CD4-positive, CD25-positive, alpha-beta regulatory T cell (primary cell): ENCODE measurements at places on chromosomes 16 and 17. TPM values are rescaled to one million over a fixed set of nuclear protein-coding genes. Genes with fewer than 3 reads are reported as not detected.

DNA sequence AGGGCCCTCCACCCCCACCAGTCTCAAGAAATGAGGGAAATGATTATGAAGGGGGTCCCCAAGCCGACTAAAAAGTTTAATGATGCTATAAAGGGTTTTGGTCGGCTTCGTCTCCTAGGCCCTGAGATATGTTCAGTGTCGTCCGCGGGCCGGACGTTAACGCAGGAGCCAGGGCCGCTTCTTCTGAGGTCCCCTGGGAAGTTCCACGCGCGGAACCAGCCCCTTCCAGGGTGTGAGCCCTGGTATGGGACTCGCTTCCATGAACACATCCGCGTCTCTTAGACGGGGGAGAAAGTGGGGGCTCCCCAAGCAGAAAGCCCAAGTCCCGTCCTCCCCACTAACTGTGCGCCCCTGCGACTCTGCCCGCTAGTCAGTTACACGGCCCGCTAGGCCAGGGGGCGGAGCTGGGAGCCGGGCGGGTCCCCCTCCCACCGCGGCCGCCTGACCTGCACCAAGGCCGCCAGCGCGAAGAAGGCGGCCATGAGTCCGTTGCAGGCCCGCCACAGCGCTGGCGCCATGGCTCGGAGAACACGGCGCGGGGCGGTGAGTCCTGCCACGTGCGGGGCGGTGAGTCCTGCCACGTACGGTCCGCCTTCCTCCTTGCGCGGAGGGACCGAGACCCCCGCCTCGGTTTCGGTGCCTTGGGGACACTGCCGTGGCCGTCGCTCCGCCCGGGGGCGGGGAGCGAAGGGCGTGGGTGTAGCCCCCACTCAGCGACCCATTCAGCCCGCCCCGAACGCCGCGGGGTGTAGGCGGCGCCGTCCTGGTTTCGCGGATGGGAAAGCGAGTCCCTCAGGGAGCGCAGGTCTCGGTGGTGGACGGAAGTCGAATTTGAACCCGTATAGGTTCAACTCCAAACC lies at the start of gene TMEM220:
TMEM220 (minus strand) TSS at position 690 of the 860 bp plus-strand sequence; CDS start at position 518, 172 bp downstream.
- DNase-seq = peak; percentile 38

DNA sequence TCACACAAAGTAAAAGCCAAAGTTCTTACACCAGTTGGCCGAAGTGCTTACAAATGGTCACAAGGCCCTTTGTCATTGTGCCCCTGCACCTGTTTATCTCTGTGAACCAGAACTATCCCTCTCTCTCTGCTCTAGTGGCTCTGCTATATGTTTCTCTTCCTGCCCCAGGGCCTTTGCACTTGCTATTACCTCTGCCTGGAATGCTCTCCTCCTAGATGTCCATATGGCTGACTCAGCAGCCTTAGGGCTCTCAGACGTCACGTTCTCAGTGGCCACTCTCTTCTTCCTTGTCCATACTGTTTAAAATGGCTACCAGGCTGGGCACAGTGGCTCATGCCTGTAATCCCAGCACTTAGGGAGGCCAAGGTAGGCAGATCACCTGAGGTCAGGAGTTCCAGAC lies 38.8 kb upstream of the DDX52 start:
- no peak for DNase-seq

GRCh38 chr17:47684535-47685193 lies 9.3 kb upstream of the TBKBP1 start:
- DNase-seq = no peak

- DNase-seq = no peak
Measured at GRCh38 chr17:73667181-73667959, 23.1 kb upstream of the SDK2 start.

- no peak for DNase-seq
Measured at GRCh38 chr17:58232707-58233156, 5.7 kb upstream of the LPO start.

DNA sequence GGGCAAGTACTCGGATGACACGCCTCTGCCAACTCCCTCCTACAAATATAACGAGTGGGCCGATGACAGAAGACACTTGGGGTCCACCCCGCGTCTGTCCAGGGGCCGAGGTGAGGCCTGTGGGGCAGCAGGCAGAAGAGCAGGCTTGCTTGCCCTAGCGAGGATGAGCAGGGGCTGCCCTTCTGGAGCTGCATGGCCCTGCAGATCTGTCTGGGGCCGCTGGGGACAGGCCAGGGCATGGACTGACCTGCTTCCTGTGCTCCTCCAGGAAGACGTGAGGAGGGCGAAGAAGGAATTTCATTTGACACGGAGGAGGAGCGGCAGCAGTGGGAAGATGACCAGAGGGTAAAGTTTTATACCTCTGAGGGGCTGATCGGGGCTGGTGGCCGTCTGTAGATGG lies 5.3 kb downstream of the DHX38 start:
- no peak for DNase-seq

- no peak for DNase-seq
Measured at GRCh38 chr16:20611350-20611902, 35.3 kb upstream of the ACSM2B start.

GRCh38 chr17:65130832-65131231 lies 6.3 kb upstream of the RGS9 start:
- DNase-seq = no peak

- DNase-seq = no peak
Measured at GRCh38 chr17:4587803-4588202, 3.5 kb downstream of the SMTNL2 start.

GRCh38 chr16:30991052-30991451 lies 6.0 kb downstream of the HSD3B7 start:
- no peak for DNase-seq

- DNase-seq = no peak
Measured at GRCh38 chr17:12958786-12959185, 59.0 kb downstream of the ELAC2 start.

DNA sequence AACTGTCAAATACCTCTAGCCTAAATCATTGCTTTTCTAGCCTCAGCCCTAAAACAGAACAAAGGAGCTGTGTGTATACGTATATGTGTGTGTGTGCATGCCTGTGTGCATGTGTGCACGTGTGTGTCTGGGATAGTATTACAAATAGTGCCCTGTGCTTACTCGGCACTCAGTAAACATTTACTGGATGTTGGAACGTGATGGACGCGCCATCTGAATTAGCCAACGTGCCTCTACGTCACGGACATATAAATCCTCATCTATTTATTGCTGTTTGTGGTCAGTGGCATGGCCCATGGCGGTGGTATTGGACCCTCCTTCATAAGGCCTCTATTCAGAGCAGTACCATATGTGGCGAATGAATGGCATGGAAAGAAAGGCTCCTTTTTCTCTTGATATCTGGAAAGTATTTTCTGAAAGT lies 37.5 kb downstream of the WWP2 start:
- no peak for DNase-seq

DNA sequence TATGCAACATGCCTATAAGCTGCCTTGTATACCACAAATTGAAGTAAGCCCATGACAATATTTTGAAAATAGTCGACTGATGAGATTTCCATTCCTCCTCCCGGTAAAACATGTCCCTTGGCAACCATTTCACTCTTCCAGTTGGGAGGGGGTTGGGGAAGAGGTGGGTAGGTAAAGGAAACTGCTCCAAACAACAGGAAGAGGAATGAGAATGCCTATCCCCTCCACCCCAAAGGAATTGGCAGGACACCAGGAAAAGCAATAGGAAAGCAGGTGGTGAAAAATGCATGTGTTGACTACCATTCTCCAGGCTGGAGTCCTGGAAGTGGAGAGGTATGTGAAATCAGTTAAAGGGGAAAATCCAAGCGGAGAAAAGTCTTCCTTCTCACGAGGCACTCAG lies 455.9 kb upstream of the PSMD7 start:
- DNase-seq = no peak

DNA sequence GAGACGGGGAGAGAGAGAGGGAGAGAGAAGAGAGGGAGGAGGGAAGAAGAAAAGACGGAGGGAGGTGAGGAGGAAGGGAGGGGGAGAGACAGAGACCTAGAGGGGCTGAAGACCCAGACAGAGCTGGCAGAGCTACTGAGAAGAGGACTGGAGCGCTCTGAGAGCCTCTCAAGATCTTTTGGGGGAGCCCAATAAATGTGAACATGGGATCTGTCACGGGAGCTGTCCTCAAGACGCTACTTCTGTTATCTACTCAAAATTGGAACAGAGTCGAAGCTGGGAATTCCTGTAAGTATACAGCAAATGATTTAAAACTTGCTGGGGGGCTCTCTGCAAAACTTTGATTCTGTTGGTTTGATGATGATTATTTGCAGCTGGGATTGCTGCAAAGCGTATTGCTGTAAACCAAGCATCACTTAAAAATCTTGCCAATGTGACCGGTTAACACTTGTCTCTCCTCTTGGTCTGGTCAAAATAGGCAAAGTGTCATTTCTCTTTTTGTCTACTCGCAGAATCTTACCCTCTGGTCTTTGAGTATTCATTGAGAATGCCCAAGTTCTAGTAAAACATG lies 344 bp downstream of the CNTNAP4 start:
- DNase-seq = no peak

DNA sequence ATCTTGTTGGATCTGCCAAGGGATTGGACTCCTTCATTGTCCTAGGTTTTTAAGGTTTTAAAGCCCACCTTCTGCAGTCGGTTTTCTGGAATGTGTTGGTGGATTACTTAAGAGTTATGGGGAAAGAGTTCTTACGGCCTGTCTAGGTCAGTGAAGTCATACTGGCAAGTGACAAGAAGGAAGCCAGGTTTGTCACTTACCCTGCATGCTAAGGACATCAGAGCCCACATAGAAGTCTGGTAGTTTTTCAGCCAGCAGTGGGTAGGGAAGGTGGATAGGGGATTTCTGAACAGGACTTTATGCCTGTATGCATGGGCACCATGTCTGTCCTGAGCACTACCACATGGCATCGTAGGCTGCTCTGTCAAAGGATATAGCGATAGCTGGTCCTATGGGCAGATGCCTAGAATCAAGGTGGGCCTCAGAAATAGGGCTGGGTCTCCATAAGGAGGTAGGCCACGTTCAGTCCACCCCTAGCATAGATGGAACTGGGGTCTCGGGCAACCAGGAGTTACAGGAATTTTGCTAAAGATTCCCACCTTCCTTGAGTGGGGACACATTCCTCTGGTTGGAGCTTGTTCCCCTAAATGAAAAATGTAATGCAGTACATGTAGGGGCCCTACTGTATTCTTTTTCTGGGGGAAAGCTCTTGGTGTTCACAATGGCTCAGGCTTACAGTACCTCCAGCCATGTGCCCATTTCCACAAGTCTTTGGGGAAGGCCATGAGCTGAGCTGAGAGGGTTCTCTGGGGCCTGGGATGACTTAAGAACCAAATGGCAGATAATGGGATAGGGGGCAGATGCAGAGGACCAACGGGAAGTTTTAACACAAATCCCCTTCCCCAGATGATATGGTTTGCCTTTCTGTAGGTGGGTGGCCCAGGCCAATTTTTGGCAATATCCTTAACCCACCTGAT lies 27.5 kb downstream of the TRPV2 start:
- no peak for DNase-seq

- no peak for DNase-seq
Measured at GRCh38 chr17:77749989-77750388, 208.5 kb upstream of the TNRC6C start.

- DNase-seq = no peak
Measured at GRCh38 chr17:44559634-44560554, 2.6 kb downstream of the FZD2 start.

GRCh38 chr17:4858068-4858881 lies 25.1 kb downstream of the MINK1 start:
- no peak for DNase-seq

- no peak for DNase-seq
Measured at GRCh38 chr17:67020293-67020766, 24.0 kb upstream of the CACNG1 start.

DNA sequence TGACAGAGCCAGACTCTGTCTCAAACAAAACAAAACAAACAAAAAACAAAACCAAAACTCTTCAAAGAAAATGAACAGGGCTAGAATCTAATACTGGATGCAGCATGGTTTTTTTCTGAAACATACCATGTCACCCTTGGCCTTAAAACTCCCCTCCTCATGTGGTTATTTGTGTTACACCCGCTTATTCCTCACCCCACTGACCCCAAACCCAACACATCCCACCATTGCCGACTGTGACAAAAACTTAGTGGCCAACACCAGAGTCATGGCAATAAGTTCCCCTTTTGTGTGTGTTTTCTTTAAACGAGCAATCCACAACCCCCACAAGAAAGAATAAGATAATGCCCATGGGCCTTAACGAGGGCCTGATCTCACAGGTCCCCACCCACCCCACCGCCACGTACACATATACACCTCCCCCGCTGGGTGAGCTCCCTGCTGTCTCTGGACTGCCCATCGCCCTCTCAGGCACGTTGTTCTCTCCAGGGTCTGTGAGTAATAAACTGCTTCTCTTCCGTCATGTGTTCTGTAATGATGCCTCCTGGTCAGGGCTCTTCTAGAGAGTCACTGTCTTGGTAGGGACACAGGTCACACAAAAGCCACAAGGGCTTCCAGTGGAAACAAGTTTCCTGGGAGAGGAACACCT lies 16.8 kb upstream of the ENGASE start:
- DNase-seq = no peak

DNA sequence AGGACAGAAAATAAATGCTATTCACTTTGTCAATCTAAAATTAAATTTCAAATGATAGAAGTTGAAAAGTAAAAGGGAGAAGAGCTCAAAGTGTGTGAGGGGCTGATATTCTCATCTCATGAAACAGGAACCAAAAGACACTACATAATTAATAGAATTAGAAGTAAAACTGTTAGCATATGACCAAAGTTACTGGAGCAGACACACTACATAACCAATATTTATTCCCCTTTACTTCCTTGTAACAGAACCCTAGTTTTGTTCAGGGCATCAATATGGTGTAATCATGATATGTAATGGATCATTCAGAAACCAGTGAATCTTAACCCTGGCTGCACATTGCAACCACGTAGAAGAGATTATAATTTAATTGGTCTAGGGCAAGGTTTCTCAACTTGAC lies 109.5 kb upstream of the SIAH1 start:
- DNase-seq = no peak

The KRT40 gene
- not detected for total RNA-seq

The NAE1 gene
- 68.1 TPM for total RNA-seq

The PPP4C gene
- total RNA-seq = 97.0 TPM

The KRTAP1-5 gene
- total RNA-seq = not detected

The AHSP gene
- not detected for total RNA-seq

The EFCAB13 gene
- total RNA-seq = 5.7 TPM

The ARL5C gene
- total RNA-seq = not detected

The PRRT2 gene
- total RNA-seq = 1.9 TPM

The EVI2B gene
- total RNA-seq = 132 TPM

The ITGAL gene
- total RNA-seq = 393 TPM
